Urinary bladder (tissue), 4 donors: ENCODE measurements at places on chromosomes 3 and 15. TPM values are rescaled to one million over a fixed set of nuclear protein-coding genes. Genes with fewer than 3 reads are reported as not detected.

Gene LRRIQ4
- total RNA-seq: not detected

Gene CTXN2
- not detected for total RNA-seq

Gene GOLGA6L25
- not detected for total RNA-seq

Gene FBLN2
- 132 TPM for total RNA-seq

Gene CCR9
- not detected for total RNA-seq

Gene KBTBD13
- 0.32 TPM for total RNA-seq

Gene EFCAB12
- total RNA-seq: not detected

Gene XIRP1
- 1.1 TPM for total RNA-seq

Gene C3orf18
- 9.3 TPM for total RNA-seq

Gene LYZL4
- total RNA-seq: not detected

Gene ACTRT3
- total RNA-seq: 3.3 TPM

Gene WDR76
- 17.1 TPM for total RNA-seq

Gene MESP1
- total RNA-seq: not detected

Gene ACOX2
- 28.8 TPM for total RNA-seq

Gene EPHB3
- 28.0 TPM for total RNA-seq

Gene C3orf22
- total RNA-seq: not detected

Gene HERC2
- 50.1 TPM for total RNA-seq

Gene TF
- 1.2 TPM for total RNA-seq
